Cortex of kidney (tissue), 1 donor: ENCODE measurements at places on chromosomes 6 and 20.

- DNase-seq, result no peak
Measured at GRCh38 chr6:169953686-169954085, 202.3 kb downstream of the ERMARD start.

DNA sequence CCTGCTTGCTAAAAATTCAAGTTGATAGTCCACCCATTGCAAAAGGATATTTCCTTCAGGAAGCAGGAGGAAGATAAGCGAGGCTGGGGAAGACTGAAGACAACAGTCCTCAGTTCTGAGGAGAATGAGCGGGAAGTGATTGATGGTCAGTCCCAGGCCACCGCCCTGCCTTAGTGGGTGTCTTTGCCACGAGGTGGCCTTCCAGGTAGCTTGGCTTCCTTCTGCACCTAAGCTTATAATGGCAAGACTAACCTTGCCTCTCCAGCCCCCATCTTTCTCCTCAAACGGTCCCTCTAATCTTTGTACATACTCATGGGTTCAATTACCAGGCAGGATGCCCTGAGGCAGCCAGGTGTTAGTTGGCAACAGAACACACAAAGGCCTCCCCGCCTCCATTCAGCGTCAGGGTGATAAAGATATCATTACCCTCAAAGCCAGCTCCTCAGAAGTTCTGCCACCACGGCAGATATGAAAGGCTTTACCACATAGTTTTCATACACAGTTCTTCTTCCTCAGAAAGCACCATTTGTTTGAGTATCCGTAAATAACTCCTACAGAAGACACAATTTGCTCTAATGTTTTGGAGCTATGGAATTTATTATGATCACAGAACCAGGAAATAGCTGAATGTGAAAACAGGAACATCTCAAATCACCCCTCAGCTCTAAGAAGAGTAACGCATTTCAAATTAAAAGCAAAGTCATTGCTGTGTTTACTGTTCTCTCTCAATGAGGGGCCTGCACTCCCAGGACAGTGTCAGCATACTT lies 249.4 kb downstream of the ATXN1 start:
- DNase-seq, result no peak

GRCh38 chr20:24698706-24699206 lies 229.3 kb downstream of the SYNDIG1 start:
- no peak for DNase-seq

DNA sequence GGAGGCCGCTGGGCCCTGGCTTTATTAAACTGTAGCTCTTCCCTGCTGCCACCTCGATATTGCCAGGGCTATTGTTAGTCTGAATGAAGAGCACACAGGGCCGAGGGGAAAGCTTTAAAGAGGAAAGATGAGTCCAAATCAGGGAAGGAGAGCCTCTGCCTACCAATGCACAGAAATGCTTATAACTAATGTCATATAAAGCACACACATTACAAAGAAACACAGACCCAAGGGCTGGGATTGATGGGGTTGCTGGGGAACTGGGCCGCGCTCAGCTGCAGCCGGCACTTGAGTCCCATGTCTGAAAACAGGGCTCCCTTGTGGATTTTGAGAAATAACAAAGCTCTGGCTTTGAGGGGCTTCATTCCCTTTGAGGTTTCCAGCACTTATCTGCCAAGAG lies 232.6 kb downstream of the CD83 start:
- DNase-seq, result no peak

DNA sequence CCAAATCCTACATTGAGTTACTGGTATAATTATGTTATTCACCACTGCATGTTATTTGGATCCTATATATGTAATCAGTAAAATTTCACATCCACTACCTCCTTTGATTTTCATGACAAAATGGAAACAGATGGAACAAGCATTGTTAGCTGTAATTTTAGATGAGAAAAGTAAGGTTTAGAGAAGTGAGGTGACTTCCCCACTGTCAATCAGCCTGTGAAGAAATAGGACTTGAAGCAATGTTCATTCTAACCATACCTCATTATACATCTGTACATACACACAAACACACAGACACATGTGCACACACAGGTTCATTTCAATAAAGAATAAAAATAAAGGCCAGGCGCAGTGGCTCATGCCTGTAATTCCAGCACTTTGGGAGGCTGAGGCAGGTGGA lies 23.7 kb upstream of the QKI start:
- no peak for DNase-seq

DNA sequence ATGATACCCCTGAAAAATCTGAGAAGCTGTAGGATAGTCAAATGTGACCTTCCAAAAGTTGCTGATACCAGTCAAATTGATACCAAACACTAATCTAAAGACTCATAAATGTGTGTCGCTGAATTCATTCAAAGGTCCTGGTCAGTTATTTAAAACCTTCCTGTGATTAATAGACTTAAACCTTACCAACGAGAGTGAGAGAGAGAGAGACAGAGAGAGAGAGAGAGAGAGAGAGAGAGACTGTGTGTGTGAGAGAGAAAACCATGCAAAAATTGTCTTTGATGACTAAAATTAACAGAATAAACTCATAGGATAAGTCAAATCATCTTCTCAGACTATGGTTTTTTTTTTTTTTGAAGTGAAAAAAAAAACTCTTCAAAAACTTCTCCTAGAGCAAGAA lies 370.9 kb upstream of the HS3ST5 start:
- DNase-seq, result no peak

DNA sequence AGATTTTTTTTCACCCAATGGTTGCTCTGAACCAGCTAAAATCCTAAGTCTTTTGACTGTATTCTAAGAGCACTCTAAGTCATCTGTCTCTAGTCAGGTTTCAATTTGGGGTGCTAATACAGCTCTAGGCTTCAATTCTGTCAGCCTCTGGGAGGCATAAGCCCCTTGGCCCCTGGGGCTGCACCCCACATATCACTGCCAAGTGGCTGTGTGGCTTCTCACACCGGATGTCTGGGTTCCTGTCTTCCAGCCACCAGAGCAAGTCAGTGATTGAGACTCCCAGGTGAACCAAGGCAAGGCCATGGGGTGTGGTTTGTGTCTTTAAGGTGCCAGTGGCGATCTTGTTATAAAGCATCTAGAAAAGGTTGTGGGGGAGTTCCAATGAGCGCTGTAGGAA lies 136.5 kb downstream of the TMEM242 start:
- DNase-seq, result no peak

DNA sequence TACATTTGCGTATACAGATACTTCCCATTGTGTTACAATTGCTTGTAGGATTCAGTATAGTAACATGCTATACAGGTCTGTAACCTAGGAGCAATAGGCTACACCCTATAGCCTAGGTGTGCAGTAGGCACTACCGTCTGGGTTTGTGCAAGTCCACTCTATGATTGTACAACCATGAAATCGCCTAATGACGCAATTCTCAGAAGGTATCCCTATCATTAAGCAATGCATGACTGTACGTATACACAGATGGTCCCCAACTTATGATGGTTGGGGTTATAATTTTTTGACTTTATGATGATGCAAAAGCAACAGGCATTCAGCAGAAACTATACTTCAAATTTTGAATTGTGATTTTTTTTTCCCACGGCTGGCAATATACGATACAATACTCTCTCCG lies 458.2 kb upstream of the NOX3 start:
- DNase-seq, result no peak
